A549 treated with GW870086 at 1 μM for 4 hours (cell line): ENCODE measurements at places on chromosomes 5 and 9. TPM values are rescaled to one million over a fixed set of nuclear protein-coding genes. Genes with fewer than 3 reads are reported as not detected.

GABRA6 gene
- not detected in 5 replicates for total RNA-seq

KLF9 gene
- total RNA-seq: 1.8 to 3.2 TPM (median 2.8 TPM) in 5 replicates

PITX1 gene
- total RNA-seq: 19.2 to 31.0 TPM (median 28.5 TPM) in 5 replicates

MROH2B gene
- total RNA-seq: not detected in 5 replicates

CORO2A gene
- 0.81 to 1.4 TPM (median 1.2 TPM) in 5 replicates for total RNA-seq

SLC34A3 gene
- 0.06 to 0.17 TPM (median 0.11 TPM) in 5 replicates for total RNA-seq
